Testis (tissue), 5 donors: ENCODE measurements at places on chromosomes 5 and 9. TPM values are rescaled to one million over a fixed set of nuclear protein-coding genes. Genes with fewer than 3 reads are reported as not detected.

The DEPDC1B gene
- total RNA-seq, result 14.5 TPM

- no peak for DNase-seq
These were observed 85.0 kb downstream of the FSTL4 start for GRCh38 chr5:133527311-133527710.

GRCh38 chr5:163624431-163624830, 119.0 kb downstream of the MAT2B start:
- DNase-seq, result no peak

The TMEM171 gene
- 2.7 TPM for total RNA-seq

DNA sequence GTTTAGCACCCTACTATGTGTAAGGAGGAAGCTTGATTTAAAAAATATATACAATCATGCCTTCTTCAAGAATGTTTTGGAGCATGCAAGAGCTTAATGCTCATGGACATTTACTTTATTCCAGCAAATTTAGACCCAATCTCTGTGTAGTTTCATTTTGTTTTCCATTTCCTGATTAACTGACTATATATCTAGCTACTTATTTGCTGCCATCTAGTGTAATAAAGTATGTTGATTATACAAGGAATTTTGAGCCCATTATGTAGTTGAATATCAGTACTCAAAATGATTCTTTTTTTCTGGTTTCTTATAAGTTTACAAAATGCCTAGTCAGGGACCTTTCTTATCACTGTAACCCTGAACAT, 100.0 kb upstream of the CCDC152 start:
- DNase-seq, result no peak

The NINJ1 gene
- total RNA-seq, result 152 TPM

DNA sequence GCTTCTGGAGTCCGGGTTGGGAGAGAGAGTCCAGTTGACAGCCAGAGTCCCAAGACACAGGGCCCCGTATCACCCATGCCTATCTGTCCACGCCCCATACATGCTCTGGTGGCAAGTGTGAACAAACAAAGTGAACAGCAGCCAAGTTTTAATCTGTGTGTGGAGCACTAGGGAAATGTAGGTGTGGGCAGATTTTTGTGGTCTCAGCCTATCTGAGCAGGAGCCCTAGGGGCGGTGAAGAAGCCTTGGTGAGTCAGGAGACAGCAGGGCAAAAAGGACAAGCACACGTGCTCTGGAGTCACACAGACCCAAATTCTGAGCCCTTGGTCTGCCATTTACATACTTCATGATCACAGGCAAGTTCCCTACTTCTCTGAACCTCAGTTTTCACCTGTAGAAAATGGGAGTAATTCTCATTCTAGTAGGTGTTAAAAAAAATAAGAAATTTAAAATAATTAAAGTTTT, 23.2 kb downstream of the EGR1 start:
- no peak for DNase-seq

DNA sequence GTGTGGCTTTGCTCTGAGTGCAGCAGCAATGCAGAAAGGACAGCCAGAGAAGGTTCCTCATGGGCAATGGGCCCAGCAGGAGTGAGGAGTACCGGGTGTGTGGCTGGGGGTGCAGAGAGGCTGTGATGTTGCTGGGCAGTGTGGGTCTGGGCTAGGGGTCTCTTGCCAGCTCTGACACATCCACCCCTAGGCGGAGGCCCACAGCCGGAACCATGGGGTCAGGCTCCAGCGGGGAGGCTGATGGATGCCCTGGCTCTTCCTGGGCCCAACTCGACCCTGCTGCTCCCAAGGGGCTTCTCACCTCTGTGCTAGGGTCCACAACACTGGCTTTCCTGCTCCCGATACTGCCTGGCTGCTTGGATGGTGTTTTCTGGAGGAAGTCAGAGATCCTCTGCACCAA, 19.9 kb downstream of the TBC1D9B start:
- DNase-seq, result no peak

DNA sequence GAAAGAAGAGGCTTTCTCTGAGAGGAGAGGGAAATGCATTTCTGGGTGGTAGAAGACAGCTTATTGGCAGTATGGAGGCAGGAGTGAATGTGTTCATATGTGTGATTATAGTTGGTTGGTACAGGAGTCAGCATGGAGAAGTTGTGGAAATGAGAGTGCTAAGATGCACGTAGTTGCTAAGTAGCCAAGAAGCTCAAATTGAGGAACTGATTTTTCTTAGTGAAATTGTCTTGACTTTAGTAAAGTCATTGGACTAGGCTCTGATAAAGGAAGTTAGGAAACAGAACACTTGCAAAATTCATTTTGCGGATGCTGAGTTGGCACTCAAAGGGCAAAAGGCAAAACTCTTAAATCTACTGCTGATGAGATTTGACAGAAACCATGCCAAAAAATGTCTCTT, 158.9 kb upstream of the VCAN start:
- DNase-seq, result no peak
